Urinary bladder (tissue), 4 donors: ENCODE measurements at places on chromosomes 2 and 18. TPM values are rescaled to one million over a fixed set of nuclear protein-coding genes. Genes with fewer than 3 reads are reported as not detected.

GRCh38 chr2:98149333-98149697 is 62.3 kb downstream of the VWA3B start:
- no peak for DNase-seq

- DNase-seq: no peak
Measured at GRCh38 chr18:77210249-77210648, 39.4 kb upstream of the GALR1 start.

DNA sequence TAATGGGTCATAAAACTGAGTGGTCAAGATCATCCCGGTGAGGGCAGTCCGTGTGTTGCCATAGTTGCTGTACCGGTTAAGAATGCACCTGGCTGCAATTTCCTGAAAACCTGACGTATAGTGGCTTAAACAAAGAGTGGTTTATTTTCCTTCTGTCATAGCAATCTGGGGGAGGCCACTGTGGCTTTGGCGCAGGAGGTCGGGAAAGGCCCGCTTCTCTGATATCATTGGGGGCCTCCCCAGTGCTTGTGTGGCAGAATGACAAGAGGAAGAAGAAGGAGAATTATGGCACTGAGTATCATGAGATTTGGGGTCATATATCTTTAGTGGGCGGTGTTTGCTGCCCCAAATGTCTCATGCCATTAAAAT is 4.4 kb downstream of the C2orf92 start:
- DNase-seq: no peak

TMEM247 gene
- not detected for total RNA-seq

PROM2 gene
- 13.6 TPM for total RNA-seq

PIK3C3 gene
- 82.9 TPM for total RNA-seq
